ENCODE measurements at places on chromosomes 7 and 10.

GRCh38 chr10:66294538-66294937 is 631.3 kb upstream of the LRRTM3 start:
- no peak for DNase-seq

GRCh38 chr10:36089790-36090440 is 447.8 kb upstream of the FZD8 start:
- no peak for DNase-seq

DNA sequence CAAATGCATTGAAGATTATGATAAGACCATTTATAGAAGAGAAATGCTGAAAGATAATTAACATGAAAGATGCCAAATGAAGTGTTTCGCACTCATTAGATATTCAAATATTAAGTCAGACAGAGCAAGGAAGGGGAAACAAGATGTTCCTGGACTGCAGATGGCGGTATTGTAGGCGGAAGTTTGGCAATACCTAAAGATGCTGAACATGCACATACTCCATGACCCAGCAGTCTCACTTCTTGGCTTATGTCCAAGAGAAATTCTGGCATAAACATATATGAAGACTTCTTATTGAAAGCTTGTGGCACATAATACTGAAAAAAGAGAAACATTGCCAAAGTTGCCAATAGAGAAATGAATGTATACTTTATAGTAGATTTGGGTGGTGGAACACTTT is 325.4 kb upstream of the SEMA3C start:
- DNase-seq: peak; percentile 88

DNA sequence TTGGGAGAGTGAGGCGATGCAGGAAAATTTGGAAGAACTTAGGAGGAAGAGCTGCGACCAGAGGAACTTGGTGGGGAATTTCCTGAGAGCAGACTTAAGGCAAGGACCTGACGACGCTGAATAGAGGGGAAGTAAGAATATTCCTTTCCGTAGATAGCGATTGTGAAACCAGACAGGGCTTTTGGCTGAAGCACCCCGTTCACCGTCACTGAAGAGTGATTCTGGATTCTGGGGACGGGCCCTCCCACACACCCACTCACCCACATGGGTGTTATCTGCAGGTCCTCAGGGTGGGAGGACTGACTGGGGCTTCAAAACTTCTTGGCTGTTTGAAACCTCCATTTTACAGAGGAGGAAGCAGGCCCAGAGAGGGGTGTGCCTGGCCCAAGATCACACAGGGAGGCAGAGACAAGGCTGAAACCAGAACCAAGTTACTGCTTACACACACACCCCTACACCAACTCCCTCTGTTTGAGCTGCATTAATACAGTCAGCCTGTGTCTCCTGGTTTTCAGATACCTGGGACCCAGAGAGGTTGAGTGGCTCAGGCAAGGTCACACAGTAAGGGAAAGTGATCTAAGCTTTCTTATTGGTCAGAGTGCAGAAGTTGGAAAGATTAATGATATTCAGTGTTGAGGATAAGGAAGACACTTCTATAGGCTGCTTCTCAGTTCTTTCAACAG is 37.2 kb upstream of the CDH23 start:
- no peak for DNase-seq

GRCh38 chr10:73167458-73167782 is 388 bp downstream of the ECD start:
- no peak for DNase-seq

- DNase-seq: no peak
Observed at GRCh38 chr10:63132651-63133055, 475 bp upstream of the NRBF2 start.

DNA sequence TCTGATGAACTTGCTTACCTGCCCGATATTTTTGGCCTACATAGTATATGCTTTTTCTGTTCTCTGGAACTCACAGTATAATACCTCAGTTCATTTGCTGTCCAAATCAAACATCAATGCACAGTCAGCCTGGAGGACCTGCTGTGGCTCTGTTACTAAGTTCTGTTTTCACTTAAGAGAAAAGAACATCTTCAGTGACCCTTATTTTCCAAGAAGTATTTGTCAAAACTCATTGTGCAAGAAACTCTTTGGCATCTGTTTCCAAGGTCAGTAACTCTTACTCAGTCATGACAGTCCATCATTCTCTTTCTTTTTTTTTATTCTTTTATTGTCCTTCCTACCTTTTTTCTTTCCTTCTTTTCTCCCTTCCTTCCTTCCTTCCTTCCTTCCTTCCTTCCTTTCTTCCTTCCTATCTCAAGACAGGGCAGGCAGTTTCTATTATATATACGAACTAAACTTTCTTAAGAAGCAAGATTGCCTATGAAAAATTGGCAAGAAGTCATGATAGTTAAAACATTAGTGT is 37.8 kb upstream of the SEM1 start:
- no peak for DNase-seq

- DNase-seq: peak; percentile 92
Observed at GRCh38 chr10:97632949-97633884, at the start of gene MORN4. Gene MORN4 (minus strand): TSS chr10:97633500. CDS start chr10:97619653, 13,847 bp downstream.

- peak; percentile 99 for DNase-seq
Observed at GRCh38 chr10:68988530-68989316, at the start of gene KIFBP. Gene KIFBP (plus strand): TSS chr10:68988803. CDS start chr10:68988833, 30 bp downstream.

GRCh38 chr7:40746841-40747556 is 612.2 kb downstream of the SUGCT start:
- no peak for DNase-seq

- no peak for DNase-seq
Observed at GRCh38 chr10:95168694-95169093, 25.3 kb upstream of the ACSM6 start.

GRCh38 chr10:36476399-36476798 is 649.0 kb upstream of the ANKRD30A start:
- peak; percentile 60 for DNase-seq

- DNase-seq: no peak
Observed at GRCh38 chr7:119283353-119283752, 989.6 kb upstream of the KCND2 start.

GRCh38 chr10:24900888-24901685 is 51.3 kb downstream of the PRTFDC1 start:
- peak; percentile 25 for DNase-seq

GRCh38 chr7:92306153-92306552 is 60.4 kb downstream of the ANKIB1 start:
- no peak for DNase-seq

DNA sequence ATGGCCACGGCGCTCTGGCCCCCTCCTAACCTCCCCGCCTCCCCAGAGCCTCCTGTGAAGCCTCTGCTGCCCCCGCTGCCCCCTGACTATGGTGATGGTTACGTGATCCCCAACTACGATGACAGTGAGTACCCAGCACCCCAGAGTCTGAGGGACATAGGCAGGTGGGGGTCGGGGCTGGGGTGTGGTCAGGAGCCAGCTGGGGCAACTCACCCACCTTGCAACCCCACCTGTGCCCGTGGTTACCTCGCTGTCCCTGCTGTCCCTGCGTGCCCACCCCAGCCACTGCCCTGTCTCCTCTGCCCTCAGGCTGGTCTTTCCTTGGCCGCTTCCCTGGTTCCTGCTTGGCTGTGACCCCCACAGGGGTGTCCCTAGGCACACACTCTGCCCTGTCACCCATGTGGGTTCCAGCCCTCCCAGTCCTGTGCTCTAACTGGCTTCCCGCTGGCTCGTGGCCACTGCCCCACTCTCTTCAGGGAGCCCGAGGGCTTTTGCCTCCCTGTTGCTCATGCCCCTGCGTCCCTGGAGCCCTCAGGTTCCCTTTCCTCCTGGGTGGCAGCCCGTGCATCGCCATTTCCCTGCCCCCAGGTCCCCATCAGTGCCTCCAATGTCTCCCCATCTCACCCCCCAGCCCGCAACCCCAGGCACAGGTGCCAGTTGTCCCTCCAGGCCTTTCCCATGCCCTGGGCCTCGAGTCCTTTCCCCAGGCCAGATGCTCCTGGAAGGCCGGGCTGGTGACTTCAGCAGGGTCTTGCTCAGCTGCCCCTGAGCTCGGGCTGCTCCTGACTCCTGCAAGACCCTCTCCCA is 4.0 kb downstream of the AEBP1 start:
- DNase-seq: no peak

GRCh38 chr10:129586898-129587443 is 119.9 kb downstream of the MGMT start:
- peak; percentile 15 for DNase-seq

DNA sequence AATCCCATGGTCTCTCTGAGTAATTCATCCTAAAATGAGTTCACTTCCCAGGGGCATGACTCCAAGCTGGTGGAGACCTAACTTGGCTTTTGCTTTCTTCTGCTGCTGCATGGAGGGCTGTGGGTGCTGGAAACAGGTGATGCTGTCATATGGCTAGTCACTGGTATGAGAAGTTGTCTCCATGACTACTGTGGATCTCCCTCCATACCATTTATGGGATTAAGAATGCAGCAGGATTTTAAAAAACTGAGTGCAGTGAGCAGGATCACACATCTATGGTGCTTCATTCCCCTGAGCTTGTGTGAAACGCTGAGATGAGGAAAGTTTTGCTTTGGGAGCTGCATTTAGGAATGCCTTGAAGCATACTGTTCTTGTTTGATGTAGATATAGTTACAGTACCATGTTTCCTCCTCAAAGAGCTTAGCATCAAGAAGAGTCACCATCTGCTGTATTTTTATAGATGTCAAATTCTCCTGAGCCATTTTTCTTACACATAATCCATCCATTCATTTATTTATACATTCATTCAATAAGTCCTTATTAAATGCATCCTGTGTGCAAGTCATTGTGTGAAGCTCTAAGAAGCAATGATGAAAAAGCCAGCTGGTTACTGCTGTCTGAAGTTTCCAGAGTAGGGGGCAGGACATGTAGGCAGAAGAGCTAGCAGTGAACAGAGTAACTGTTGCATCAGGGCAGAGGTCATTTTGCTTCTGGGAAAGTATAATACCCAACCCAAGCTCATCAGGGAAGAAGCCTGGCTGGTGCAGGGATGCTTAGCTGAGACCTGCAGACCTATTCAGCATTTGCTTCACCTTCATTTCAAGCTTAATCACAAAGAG is 534.8 kb downstream of the AUTS2 start:
- DNase-seq: no peak

GRCh38 chr10:47458466-47459154 is 25.3 kb downstream of the ANXA8 start:
- DNase-seq: peak; percentile 89

DNA sequence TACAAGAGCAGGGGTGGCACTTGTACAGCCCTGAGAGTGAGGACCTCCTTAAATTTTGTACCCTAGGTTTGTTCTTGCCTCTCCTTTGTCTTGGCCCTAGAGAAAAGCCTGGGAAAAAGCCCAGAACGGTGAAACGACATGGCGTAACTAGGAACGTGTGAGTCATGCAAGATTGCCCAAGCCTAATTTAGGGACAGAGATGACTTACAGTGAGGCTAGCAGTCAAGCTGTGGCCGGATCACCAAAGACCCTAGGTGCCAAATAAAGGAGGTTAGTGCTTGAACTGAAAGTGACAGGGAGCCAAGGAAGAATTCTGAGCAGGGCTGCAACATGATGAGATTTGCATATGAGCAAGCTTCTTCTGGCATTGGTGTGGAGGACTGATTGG is 25.1 kb downstream of the TBXAS1 start:
- DNase-seq: peak; percentile 83

DNA sequence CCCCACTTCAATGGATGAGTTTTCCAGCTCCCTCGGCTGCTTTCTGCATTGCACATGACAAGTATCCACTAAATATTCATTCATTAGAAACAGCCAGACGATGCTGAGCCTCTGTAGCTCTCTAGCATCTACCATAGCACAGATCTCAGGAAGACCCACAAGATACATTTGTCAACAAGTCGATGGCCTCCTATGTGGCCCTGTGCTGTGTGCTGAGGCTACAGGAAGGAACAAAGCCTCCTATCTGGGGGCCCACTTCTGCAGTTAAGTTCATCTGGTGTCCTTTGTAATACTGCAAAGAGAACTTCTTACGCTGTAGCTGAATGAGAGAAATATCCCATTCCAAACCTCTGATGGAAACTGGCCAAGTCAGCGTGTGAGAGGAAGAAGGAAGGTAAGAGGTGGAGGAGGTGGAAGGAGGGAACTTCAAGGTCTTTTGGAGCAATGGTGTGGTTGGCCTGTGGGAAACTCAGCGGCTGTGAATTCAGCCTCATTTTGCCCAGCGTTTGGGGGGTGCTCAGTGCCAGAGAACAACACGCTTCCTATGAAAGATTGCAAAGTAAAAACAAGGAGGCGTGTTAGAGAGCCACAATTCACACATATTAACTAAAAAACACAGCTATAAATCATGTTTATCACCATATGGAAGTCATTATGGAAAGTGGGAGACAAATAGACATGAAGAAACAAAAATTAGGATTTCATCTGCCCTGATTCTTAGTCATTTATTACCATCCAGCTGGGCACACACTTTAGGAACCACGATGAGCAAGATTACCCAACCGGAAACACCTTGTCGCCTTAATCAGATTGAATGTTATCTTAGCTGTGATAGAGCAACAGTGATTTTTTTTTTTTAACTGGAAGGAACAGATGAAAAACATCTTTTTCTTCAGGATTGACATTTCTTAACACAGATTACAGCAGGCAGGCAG is 62.2 kb upstream of the USP6NL start:
- DNase-seq: peak; percentile 10

DNA sequence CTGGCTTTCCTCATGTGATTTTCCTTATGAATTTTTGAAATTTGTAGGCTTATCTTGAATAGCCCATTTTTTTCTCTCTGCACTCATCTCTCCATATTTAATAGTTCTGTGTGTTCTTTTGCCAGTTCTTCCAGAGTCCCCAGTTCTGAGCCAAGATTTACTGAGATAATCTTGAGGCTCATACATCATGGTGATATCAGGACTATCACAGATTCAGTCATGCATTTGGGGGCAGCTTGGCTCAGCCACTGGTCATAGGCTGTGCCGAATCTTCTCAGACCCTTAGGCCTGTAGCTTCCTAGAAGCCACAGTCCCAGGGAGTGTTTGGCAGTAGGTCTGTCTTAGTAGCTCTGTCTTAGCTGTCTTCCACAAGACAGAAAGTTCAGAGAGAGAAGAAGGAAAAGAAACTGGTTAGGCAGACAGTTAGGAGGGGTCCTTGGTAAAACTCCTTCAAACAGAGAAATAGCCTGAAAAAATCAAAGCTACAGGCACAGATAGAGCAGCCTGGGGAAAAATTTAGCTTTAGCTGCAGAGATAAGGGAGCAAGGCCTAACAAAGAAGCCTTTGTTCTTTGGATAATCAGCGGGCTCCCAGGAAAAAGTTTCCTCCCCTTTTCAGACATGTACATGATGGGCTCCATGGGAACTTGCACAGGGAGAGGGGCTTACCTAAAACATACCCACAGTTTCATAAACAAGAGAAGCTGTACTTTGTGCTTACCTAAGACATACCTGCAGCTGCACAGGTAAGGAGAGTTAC is 29.1 kb downstream of the FAS start:
- DNase-seq: no peak

- DNase-seq: no peak
Observed at GRCh38 chr10:20948686-20949327, 51.7 kb upstream of the NEBL start.

DNA sequence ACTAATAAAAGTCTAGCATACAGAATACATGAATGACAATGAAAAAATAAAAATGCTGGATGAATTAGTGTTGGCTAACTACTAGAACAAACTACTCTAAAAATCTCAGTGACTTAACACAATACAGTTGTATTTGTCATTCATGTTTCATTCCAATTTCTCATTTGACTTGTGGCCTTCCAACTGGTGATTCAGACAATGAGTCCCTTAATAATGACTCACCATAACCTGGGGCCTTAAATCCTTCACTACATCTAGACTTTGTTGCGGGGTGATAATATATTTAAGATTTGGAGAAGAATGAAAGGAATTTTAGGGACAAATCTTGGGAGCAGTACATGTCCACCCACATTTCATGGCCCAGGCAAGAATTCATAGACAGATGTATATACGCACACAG is 90.5 kb upstream of the POM121L12 start:
- DNase-seq: no peak
